ENCODE measurements at places on chromosomes 6 and 20.

DNA sequence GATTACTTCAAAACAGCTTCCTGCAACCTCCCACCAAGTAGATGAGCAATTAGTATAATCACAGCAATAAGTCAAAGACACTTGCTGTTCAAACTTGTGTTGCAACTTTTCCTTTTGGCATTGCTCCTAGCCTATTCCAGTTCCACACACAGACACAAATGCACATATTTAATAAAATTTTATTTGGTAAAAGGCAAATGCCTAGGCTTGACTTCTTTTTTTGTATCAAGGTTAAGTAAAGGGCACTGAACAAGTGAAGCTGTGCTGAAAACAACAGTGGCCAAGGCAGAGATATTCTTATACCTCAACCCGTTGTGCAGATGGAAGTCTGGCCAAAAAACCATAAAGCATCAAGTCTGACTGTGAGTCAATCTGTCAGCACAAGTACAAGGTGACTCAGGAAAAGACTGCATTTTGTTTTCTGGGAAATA, 708.4 kb upstream of the CITED2 start:
- no peak for DNase-seq

DNA sequence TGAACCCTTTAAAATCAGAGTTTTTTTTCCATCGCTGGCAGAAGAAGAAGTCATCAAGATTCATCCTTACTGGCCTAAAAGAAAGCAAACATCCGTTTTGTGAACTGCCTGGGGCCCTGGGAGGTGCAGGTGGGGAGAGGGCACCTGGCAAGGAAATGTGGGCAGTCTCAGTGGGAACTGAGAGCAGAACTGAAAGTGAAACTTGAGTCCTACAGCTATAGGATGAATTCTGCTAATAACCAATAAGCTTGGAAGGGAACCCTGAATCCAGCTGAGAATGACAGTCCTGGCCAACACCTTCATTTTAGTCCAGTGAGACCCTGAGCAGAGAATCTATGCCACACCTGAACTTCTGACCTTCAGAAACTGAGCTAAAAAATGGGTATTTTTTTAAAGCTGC, 130.1 kb upstream of the ASCC3 start:
- DNase-seq = no peak

DNA sequence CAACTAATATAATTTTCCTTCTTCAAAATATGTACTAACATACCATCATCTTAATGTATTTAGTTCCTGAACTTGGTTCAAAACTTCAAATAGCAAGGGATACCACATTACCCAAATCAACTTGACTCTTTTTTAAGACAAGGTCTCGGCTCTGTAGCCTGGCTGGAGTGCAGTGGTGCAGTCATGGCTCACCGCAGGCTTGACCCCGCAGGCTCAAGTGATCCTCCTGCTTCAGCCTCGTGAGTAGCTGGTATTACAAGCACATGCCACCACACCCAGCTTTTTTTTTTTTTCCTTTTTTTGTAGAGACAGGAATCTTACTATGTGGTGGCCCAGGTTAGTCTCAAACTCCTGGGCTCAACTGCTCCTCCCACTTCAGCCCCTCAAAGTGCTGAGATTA, 55.9 kb upstream of the LYRM2 start:
- no peak for DNase-seq

DNA sequence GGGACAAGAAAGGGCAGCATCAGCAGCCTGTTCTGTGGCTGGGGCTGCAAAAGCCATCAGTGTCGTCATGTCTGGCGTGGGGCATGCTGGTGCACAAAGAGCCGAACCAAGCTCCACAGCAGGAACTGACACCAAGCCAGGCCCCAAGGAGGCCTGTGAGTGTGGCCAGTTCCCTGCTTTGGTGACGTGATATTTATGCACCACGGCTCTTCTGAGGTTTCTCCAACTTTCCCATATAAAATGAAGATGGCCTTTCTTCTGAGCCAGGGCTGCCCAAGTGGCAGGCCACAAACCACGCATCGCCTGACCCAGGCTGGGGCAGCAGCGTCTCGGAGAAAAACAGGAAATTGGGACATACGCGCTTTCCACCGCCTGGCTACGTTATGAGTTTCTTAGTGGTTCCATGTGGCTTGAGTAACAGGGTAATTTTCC, 109.9 kb downstream of the RIN2 start:
- peak; percentile 78 for DNase-seq

- no peak for DNase-seq
Measured at GRCh38 chr20:35975576-35976373, 7.4 kb downstream of the CNBD2 start.

DNA sequence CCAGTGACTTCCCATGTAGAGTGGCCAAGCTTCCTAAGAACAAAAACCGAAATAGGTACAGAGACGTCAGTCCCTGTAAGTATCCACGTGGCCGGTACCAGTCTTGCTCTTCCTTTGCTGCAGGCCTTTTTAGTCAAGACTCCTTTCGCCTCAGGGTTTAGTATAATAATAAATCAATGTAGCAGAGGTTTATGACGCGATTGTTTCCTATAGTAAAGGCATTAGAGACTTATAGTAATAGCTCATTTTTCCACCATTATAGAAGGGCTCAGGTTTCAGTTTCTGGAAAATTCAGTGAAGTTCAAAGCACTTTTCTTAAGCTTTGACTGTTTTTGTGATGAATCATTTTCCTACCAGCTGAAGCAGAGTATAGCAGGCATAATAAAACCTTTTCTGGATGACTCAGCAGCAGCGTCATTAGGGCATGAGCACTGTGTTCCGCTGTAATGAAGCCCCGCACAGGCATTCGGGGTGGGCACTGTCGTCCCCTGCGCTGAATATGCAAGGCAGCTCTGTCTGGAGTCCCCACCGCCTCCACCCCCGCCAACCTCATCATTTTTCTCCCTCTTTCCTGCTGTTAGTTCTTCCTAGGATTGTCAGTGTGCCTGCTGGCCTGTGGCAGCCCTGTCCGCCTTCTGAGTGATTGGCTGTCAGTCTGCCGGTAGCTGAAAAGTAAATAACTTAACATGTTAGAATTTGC, 51.3 kb downstream of the PTPN1 start:
- DNase-seq = no peak

DNA sequence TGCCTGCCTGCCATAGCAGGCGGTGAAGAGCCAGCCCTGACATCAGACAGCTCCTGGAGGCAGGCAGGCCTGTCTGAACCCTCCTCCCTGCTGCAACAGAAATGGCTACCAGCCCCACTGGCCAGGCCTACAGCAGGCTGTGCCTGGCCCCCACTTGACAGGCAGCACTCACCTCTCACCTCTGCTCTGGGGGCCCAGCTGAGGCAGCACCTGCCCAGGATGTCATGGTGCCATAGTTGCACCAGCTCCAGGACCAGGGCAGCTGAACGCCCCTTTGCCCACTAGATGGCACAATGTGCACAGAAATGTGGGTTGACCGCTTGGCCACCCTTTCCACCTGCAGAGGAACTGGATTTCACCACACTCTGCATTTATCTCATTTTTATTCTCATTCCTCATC, 30.6 kb downstream of the MRPL14 start:
- DNase-seq = peak; percentile 82

GRCh38 chr6:155549028-155549798, 93.6 kb upstream of the NOX3 start:
- no peak for DNase-seq

DNA sequence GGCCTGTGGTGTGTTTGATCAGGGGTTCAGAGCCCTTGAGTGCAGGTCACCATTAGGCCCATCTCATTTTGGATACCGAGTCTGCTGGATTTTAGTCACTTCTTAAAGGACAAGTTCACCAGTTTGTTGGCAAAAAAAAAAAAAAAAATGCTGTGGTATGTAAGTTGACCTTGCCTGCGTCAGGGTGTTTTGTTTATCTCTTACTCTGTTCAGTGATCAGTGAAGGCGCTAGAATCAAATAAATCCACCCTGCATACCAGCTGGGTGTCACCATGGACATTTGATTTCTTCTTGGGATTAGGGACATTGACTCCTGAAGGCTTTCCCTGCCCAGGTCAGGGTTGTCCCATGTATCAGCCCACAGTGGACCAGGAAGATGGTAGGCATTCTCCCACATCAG, 6.7 kb downstream of the SMOC2 start:
- DNase-seq = no peak

DNA sequence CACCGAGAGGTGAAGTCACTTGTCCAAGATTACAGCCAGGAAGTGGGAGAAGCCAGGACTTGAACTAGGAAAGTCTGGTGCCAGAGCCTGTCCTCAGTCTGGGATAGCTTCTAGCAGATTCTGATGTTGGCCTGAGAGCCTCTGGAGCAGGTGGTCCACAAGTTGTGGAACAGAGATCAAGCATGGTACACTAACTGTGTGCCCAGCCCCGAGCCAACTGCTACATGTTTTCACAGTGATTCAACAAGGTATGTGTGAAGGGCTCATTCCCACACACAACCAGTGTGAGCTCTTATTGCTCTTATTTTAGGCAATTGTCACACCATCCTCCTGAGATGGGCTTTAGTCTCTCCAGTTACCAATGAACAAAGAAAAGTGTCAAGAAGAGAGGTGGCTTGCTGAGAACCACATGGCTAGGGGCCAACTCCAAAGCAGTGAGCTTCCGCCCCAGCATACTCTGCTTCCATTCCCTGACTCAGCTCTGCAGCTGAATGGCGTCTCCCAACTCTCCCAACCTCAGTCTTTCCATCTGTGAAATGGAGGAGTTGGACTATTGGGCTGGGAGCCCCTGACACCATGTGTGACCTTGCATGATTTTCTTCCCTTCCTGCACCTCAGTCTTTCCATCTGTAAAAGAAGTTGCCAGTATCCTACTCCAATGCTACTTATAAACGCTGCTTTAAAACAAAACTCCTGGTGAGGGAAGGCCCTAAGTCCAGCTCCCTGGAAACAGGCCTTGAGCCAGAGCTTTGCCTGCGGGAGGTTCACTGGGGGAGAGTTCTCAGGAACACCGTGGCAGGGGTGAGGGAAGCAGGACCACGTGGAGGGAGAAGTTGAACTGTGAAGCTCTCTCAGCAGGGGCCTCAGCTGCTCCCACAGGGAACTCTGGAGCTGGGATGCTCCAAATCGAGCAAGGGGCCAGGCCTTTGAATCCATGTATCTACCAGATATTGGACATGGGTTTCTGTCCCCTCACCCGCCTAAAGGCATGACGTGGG, 40.9 kb downstream of the CDH22 start:
- no peak for DNase-seq

DNA sequence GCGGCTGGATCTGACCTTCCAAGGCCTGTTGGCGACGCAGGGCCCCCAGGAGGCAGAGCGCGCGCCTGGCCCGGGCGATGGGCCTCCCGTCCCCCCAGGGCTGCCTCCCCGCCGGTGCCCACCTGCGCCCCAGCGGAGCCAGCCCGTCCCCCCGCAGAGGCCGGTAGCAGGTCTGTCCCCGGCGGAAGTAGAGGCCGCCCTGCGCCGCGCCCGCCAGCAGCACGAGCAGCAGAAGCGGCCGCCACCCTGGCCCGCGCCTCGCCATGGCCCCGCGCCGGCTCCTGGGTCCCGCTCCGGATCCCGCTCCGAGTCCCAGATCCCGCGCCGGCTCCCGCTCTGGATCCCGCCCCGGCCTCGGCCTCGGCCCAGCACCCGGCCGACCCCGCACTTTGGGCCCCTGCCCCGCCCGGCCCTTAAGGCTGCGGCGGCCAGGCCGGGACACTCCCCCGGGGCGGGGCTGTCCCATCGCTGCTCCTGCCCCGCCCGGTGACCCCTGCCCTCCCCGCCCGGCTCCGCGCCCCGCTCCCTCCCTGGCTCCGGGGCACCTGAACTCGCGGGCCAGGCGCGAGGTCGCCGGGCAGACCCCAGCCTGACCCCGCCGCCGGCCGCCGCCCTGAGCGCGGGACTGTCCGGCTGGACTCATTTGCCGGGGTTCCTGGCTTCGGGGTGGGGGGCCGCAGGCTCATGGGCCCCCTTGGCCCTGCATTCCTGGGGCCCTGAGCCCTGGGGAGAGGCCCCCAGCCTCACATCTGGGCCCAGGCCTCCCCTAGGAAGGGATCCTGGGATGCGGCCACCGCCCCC, at the start of gene CTSZ:
Gene CTSZ (minus strand): TSS at position 391 of the 801 bp plus-strand sequence. CDS start 126 bp downstream, at position 265.
- peak; percentile 79 for DNase-seq

DNA sequence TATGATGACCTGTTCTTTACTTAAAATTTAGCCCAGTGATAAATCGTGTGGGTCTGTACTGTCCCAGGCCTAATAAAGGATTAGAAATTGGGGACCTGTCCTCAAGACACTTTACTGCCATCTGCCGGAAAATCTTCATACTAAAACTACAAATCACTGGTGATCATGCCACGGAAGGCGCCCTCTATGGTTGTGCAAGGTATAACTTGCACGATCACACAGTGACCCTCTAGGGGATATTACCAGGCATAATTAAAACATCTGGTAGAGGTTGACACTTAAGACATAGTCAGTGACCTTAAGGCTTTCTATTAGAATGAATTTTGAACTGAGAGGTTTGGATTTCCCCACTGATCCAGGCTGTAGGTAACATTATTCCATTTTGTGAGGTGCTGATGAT, 172.6 kb downstream of the BMP2 start:
- no peak for DNase-seq

GRCh38 chr6:36851149-36851614, 11.9 kb upstream of the CPNE5 start:
- no peak for DNase-seq

Measured in right forelimb (tissue), 1 donor.